ENCODE measurements at places on chromosomes 3 and 15.

GRCh38 chr3:53490459-53490968 is 3.9 kb upstream of the CACNA1D start:
- no peak for DNase-seq

DNA sequence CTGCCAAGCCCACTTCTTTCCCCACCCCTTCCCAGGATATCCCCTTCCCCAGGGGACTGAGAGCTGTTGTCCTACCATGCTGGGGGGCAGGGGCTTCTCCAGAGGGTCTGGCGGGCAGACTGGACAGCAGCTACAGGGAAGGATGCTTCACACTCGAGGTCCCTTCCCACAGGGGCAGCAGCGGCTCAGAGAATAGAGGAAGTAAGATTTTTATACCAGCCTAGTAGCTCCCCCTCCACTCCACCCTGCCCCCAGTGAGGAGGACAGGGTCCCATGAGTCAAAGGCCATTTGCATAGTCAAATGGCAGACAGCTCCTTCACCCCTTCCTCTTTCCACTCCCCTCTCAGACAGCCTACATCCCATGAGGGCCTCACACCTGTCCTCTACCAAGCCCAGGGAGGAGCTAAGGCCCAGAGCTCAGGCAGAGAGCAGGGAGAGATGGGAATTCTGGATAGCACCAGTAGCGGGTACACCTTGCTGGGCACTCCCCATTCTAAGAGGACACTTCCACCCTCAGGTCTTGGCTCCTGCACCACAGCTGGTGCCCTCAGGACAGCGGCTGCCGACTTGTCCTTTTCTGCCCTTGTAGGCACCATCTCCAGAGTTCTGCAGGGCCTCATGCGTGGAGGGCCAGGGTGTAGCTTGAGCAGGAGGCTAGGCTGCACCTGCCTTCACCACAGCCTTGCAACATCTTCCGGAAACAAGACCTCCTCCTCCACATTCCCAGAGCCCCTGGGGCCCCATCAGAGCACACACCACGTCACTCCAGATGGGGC is at the start of gene TLR9:
Gene TLR9, minus strand, starts transcription at position 194 of the 777 bp plus-strand sequence. Its CDS starts 116 bp downstream, at position 78.
- DNase-seq: no peak

DNA sequence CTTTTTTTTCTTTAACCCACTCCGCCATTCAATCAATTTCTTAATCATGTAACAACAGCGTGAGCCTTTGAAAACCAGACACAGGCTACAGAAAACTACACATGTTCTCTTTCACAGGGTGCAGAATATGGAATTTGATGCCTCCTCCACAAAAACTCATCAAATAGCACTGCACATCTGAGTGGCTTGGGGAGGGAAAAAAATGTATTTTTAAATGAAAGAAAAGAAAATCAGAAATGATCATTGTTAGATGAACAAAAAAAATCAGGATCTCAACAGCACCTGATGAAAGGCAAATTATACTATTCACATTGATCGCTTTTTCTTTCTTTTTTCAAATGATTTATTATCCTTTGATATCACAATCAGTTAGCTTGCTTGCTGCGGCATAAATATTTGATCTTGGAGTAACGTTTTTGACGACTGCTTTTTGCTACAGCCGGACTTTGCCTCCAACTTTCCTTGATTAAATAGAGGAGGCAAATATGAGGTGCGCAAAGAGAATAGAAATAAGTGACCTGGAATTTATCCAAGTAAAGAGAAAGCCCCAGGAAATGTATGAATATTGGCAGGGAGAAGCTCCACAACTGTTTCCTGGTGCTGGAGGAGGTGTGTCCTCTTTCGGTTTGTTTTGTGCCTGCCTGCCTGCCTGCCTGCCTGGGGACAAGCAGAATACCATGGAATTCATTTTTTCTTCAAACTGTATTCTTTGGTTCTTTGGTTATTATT is 63.1 kb downstream of the EDEM1 start:
- no peak for DNase-seq

- DNase-seq: peak; percentile 33
These were observed 3.0 kb upstream of the PPP1R2 start for GRCh38 chr3:195546130-195546560.

DNA sequence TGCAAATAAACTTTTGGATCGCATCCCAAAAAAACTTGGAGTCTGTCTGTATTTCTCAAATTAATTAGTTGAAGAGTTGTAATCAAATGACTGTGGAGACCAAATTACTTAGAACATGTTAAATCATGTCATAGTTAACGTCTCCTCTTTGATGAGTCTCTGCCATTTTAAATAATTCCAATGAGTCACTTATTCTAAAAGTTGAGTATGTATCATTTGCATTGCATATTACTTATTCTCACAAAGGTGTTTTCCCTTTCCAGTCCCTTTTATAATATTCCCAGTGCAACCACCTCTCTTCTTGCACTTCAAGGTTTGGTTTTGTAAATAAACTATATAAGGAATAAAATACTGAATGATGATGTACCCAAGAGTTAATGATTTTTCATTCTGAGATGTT is 36.0 kb upstream of the MBNL1 start:
- no peak for DNase-seq

DNA sequence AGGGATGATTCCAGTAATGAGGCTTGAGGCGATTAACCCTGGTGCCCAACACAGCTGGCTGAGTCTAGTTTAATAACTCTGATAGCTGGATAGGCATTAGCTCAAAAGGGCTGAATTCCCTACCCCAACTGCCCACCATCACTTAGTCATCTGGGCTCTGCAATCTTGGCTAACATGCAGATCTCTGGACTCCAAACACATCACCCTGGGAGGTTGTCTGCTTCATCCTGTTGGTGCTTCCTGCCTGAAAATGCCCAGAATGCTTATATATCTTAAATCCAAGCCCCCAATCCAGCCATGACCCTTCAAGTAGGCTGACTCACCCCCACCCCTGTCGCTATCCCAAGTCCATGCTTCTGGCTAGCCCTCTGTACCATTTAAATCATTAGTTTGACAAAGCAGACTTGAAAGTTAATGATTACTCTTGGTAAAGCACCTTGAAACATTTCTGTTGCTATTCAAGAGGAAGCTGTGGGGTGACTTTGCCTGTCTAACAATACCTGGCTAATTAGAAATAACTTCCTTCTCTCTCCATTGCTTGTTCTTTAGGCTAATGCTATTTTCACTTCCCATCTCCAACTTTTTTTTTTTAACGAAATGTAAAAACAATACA is 107.0 kb upstream of the RORA start:
- no peak for DNase-seq

GRCh38 chr3:18499301-18499700 is 74.2 kb upstream of the SATB1 start:
- DNase-seq: no peak

- DNase-seq: no peak
These were observed 3.8 kb downstream of the GREM1 start for GRCh38 chr15:32721596-32721995.

DNA sequence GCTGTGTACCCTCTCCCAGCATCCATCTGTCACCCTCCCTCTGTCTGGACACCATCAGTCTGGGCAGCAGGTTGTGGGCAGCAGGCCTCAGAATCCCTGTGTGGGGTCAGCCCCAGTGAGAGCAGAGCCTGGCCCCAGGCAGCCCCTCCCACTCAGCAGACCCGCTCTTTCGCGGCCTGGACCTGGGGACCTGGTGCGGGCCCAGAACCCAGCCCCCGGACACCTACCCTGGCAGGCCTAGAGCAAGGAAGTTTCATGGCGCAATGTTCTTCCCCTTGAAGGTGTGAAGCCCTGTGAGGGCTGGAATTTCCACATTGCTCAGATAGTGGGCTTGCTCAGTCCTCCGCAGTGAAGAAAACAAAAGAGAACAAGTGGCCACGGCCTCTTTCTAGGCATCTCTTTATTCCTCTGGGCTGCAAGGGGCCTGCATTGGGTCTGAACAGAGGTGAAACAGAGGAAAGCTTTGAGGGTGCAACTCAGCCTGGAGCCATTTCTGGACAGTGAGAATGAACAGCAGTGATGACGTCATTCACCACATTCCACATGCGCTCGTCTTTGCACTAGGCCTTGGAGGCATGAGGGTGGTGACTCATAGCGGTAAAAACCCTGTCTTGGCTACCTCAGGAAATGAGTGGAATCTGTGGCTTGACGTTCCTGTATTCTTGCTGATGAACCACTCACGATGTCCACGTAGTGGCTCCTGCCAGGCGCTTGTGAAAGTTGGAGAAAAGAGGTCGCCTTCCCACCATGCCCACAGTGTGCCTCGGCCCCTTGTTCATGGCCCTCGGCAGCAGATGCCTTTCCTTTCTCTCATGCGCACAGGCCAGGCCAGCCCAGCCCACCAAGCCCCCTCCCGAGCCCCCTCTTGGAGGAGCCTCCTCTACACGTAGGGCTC is 66.1 kb downstream of the SLC30A4 start:
- peak; percentile 45 for DNase-seq

GRCh38 chr15:57205996-57206395 is 170.3 kb upstream of the CGNL1 start:
- no peak for DNase-seq

DNA sequence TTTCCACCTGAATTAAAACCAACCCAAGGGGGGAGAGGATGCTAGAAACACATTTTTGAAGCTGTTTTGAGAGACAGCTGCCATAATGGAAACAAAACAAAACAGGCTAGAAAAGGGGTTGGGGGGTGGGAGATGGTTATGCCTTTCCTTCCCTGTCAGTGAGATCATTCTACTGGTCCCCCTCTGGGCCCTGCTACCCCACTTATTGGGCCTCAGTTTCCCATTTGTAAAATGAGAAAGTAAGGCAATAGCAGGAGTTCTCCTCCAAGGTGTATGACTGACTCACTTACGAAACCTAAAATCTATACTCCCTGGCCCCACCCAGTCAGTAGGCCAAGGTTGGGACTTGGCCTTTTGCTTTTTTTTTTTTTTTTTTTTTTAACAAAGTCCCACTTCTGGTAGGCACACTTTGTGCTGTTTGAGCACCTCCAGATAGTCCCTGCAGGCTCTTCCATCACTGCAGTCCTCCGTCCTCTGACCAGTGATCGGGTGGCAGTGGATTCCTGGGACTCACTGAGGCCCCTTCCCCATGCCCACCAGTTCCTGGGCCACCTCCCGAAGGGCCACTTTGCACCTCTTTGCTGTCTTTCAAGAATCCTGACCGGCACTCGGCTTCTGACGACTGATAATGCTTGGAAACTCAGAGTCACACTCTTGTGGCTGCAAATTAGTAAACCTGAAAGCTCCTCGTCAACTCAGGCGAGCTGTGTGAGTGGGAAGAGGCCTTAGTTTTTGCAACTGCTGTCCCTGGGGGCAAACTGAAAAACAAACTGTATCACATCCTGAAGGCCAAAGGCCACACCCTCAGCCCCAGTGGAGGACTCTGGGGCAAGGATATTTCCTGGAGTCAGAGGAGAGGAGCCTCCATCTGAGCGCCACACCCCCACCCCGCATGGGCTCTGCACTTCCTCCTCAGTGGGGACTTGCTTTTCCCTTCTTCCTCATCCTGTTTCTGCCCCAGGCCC is 6.7 kb upstream of the PSTPIP1 start:
- no peak for DNase-seq

- no peak for DNase-seq
These were observed 203.8 kb downstream of the RORA start for GRCh38 chr15:61025308-61025707.

DNA sequence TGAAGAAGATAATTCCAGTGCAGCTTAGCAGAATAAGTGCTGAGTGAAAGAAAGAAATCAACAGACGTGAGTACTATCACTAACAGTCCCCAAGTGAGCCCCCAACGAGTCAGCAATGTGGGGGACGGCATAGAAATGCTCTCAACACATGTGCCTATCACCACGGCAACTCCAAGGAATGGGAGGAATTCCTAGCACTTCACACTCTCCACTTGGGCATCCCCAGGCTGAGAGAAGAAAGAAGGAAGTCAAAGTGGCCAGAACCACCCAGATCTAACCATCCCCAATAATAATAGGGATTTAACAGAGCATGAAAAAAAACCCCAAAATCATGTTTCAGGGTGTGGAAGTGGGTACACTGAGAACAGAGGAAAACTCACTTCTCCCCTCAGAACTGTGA is 29.3 kb upstream of the CPNE4 start:
- DNase-seq: no peak

GRCh38 chr15:49751191-49751590 is 130.3 kb downstream of the DTWD1 start:
- no peak for DNase-seq

GRCh38 chr15:66498501-66499386 is 1.2 kb upstream of the SNAPC5 start:
- DNase-seq: no peak

DNA sequence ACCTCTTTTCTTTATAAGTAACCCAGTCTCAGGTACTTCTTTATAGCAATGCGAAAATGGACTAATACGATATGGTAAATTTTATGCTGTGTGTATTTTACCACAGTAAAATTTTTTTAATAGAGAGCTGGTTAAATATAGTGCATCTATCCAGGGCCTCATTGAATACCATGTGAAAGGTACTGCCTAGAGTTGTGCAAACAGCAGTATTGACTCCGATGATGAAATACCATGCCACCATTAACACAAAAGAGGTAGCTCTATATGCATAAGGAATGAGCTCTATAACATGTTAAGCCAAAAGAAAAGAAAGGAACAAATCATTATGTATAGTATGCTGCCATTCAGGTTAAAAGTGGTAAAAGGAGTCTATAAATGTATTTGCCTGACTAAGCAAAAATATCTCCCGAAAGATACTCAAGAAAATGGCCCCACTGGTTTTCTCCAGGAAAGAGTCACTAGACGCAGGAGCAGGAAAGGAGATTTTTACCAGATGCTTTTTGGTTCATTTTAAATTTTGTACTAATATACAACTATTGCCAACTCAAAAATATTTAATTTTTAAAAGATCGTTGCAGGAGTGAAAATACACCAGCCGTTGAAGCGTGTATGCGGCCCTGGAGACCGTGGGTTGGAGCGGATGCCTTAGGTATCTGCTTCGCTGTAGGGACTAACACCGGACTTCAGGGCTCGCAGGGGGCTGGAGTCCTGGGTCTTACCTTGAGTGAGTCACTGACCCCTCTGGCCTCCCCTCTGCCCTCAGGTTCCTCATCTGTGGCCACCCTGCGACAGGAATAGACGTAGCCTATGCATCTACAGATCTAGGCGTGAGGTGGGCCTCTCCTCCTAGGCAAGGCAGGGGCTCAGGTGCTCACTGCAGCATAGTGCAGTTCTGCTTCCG is 120.1 kb downstream of the CHSY1 start:
- no peak for DNase-seq

DNA sequence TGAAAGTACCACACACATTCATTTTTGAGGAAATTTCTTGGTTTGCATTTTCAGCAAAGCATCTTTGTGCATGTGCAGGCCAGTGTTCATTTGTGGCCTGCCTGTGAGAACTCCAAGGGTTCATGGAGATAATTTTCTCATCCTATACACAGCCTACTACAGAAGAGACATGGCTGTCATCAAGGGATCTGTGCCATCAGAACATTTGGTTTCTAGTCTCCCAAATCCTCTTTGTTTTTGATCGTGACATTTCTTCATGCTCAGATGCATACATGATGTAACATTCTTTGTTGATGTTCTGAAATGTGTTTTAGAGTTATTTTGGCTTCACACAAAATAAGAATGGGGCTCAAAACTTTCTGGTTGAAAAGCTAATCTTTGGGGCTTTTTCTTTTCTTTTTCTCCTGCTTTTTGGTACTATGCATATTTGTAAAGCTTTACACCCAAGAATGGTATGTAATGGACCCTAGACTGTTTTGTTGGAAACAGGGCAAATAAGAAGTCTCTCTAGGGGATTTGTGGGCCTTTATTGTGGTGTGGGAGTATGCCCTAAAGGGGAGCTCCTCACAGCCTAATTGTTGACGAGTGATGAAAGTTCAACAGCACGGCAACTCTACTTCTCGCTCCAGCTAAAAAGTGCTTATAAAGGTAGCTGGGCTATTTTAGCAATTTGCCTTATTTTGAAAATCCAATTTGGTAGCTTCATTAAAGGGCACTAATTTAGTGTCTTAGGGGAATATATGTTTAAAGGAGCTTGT is 3.2 kb upstream of the ARPP21 start:
- no peak for DNase-seq
